ENCODE measurements at places on chromosomes 1 and 21.
A peak's percentile ranks its signal among the peaks of the same experiment; 100 is the strongest.

- DNase-seq, result no peak
Observed at GRCh38 chr21:28229814-28230213, 762.9 kb downstream of the LTN1 start.

DNA sequence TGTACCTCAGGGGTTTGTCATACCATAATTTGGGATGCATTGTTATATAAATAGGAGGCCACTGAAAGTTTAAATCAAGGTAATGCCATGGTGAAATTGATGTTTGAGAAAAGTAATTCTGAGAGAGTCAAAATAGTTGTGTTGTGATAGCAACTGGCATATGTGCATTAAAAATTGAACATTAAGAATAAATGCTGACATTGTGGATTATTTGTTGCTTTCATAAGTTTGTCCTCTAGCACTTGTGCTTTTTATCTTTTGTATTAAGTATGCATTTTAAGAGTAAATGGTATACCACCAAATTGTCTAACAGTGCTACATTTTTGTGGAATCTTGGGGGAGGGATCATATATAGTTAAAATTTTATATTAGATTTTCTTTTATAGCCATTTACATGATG is 275.9 kb upstream of the CACYBP start:
- DNase-seq, result no peak

DNA sequence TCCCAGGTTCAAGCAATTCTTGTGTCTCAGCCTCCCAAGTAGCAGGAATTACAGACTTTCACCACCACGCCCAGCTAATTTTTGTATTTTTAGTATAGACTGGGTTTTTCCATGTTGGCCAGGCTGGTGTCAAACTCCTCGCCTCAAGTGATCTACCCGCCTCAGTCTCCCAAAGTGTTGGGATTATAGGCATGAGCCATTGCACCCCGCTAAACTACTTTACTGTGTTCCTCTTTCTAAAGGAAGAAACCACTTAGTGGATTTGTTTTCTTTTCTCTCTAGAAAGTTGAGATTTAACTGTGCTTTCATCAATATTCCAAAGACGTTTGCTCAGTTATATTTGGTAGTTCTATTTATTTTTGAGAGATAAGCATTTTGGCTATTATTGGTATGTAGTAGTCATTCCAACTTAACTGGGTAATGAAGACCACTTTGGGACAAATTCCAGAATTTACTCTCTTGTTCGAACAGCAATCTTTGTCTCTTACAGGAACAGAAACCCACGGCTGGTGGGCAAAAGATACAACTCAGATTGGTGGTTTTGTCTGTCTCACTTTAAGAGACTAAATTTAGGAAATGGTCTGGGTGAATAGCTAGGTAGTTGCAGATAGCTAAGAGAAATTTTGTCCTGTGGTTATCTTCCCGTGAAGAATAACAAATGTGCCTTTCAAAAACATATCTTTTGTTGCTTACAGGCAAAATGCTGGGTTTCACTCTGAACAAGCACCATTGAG is 103.5 kb upstream of the CD55 start:
- DNase-seq, result peak; percentile 21

GRCh38 chr1:93518516-93518915 is 70.6 kb downstream of the FNBP1L start:
- DNase-seq, result no peak

- DNase-seq, result no peak
Observed at GRCh38 chr21:17519965-17520609, 7.2 kb downstream of the CXADR start.

DNA sequence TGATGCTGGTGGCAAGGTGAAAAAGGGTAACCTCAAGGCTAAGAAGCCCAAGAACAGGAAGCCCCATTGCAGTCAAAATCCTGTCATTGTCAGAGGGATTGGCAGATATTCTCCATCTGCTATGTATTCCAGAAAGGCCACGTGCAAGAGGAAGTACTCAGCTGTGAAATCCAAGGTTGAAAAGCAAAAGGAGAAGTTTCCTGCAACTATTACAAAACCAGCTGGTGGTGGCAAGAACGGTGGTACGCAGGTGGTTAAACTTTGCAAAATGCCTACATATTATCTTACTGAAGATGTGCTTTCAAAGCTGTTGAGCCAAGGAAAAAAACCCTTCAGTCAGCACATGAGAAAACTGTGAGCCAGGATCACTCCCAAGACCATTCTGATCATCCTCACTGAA is 13.7 kb upstream of the VPS45 start:
- DNase-seq, result no peak

- DNase-seq, result no peak
Observed at GRCh38 chr1:200411406-200412257, 1.8 kb upstream of the ZNF281 start.

DNA sequence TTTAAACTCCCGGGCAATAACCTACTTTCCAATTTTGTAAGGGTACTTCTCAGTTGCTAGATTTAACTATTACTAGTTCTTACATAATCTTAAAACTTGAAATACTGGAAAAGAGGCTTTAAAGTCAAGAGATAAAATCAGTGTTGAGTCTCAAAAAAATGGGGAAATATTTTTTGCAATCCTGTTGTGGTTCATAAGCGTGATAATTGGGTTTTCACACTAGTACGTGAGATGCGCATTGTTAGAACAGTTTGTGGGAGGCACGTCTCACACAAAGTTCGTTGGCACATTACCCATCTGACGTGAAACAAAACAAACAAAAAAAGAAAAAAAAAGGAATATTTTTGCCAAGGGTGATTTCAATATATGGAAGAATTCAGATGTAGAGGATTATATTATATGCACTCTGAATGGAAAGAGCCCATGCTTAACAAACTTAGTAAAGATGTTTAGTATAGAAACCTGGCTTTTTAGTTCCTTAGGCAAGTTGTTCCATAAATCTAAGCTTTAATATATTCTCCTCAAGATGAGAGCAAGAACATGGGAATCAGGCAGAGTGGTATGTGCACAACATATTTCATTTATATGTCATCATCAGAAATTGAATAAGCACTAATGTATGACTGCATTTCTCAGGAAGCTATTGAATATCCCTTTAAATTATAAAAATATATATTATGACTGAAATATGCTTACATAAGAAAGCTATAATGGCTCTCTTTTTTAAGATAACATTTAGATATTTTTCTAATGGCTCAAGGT is 73.9 kb upstream of the TNFSF4 start:
- DNase-seq, result no peak

DNA sequence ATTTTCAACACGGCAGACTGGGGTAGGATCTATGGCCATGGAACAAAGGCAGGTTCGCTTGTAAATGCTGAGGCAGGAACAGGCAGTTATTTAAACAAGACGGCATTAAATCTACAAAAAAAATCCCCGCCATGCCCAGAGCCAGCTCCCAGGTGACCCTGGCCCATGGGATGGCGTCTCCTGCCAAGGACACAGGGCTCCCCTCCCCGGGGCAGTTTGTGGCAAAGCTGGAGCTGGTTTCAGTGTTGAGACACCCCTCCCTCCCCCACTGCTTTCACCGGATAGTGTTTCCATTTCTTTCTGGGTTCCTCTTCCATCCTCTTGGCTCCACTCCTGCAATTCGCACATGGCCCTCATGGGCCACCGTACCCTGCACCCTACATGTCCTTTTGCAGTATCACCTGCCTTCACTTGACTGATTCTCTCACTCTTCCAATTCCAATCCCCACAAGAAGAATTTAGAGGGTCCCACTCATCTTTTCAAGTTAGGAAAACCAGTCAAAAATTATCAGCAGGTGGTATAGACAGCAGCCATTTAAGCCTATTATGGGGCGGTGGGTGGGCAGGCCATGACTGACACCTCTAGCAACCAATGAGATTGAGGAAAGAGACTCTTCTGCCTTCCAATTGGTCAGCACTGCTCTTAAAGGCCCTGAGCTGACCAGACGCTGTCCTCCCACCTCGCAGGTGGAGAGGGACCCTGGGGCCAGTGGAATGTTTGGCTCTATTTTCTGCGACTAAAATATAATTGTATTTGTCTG is 52.0 kb downstream of the OLIG1 start:
- peak; percentile 37 for DNase-seq

GRCh38 chr21:28066076-28066475 is 926.6 kb downstream of the LTN1 start:
- no peak for DNase-seq

- DNase-seq, result no peak
Observed at GRCh38 chr1:205205055-205205454, 6.4 kb downstream of the DSTYK start.

DNA sequence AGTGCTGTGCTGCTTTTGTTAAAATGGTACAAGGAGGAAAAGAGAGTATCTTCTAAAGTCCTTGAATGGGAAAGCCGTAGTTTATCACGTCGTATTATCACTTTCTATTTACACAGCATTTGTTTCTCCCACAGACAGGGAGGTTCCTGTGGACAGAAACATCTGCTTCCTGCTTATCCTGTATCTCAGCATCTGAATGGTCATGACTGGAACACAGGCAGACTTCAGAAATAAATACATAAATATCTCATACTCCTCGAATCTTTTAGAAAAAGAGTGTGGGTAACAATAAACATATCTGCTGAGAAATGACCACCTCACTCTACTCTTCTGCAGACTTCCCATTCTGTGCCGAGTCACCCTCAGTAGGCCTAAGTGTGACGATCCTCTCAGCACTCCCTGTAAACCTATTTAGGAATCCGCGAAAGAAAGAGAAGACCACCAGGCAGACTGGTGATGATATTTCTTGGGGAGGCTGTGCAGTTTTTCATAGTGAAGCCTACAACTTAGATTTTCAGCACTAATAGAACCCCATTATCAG is 393.5 kb downstream of the SMYD3 start:
- no peak for DNase-seq

DNA sequence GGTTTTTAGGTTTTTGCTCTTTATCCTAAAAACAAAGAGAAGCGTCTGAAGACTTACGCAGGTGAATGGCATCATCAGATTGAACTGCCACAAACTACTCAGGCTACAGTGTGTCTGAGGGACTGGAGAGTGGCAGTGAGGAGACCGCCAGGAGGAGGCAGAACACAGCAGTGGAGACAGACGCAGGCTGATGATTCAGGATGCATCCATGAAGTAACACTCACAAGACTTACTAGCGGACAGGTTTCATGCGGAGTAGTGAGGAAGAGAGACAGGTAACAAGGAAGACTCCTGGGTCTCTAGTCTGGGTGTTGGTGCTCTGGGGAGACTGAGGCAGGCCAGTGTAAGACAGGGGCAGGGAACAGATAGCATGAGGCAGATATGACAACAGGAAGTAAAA is 5.7 kb downstream of the HSF2BP start:
- no peak for DNase-seq

GRCh38 chr1:209616366-209617046 is 33.0 kb downstream of the CAMK1G start:
- DNase-seq, result no peak

DNA sequence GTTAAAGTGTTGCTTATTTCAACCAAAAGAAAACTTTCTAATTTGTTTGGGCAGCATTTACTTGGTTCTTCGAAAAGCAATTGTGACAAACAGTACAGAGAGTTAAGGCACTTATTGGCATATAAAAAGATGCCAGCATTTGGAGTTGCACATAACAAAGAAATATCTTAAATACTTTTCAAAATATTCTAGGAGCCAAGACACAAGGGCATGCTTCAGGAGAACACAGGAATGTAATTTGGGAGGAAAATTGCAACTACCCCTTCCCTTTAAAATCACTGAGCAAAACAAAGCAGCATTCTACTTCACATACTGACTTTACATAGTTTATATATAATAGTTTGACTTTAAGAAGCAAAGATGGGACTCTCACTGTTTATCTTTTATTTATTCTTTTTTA is 4.6 kb upstream of the TIE1 start:
- no peak for DNase-seq

DNA sequence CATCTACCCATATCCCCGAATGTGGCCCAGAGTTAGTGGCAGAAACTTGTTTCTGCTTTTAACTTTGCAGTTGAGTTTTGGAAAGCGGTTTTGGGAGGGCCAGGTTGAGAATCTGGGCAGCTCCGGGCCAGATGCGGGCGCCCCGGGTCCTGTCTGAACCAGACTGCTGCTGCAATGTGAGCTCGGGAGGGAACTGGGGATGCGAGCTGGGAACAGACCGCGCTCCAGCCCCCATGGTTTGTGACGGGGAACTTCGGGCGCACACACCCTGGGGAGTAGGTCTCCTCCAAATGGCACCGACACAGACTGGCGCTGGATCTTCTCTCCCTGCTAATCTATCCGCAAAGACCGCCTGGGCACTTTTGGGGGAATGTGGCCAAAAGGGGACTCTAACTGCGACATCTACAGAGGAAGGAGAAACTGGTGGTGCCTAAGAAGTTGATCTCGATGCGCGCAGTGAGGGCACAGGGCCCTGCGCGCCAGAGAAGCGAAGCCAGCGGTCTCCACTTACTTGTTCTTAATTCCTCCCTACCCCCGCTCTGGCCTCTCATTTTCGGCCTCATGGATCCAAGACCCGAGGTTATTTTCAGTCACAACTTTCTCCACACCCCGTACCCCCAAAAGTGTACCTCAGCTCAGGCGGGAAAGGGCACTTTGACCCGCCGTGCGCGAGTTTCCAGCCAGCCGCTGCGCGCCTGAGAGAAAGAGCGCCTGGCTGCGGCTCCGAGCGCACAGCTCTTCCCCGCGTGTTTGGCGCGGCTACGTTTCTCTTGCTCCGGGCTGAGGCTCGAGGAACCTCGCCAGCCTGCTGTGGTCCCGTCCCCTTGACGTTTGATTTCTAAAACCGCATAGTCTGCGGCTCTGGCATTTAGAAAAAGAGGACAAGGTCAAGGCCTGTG is 411.0 kb upstream of the ESRRG start:
- no peak for DNase-seq

DNA sequence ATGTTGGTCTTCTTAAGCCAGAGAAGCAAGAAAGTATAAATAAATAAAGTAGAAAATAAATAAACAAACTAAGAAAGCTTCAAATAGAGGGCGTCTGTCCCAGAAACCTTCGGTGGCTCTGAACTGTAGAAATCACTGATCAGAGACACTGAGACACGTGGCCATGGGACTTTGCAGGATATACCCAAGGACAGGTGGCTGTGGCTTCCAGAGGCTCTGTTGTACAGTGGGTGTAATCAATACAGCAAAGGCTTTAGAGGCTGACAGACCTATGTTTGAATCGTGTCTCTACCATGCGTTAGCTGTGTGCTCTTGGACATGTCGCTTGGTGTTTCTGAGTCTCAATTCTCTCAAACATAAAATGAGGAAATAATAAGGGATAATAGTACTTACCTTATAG is 41.0 kb upstream of the EPS15 start:
- no peak for DNase-seq

DNA sequence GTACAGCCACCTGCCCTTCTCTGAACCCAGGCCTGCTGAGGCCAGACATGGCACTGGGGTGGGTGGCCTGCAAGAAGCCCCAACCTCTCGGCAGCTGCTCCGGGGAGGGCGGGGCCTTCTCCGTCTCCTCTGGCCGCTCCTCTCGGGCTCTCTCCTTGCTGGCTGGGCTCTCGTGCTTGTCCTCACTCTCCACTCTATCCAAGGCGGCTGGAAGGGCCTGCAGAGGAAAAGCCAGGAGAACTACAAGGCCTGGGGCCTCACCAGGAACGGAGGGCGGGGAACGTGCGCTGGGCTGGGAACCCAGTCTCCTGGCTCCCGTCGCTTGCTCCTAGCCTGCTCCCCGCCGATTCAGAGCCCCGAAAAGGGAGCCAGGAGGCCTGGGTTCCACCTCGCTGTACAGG is 59.1 kb downstream of the CHD5 start:
- no peak for DNase-seq

Data from pons (tissue), 1 donor.